Globus pallidus (tissue), 1 donor: ENCODE measurements at places on chromosomes 12 and 14.

- no peak for DNase-seq
These were observed 134.2 kb downstream of the TGFB3 start for GRCh38 chr14:75847584-75847983.

DNA sequence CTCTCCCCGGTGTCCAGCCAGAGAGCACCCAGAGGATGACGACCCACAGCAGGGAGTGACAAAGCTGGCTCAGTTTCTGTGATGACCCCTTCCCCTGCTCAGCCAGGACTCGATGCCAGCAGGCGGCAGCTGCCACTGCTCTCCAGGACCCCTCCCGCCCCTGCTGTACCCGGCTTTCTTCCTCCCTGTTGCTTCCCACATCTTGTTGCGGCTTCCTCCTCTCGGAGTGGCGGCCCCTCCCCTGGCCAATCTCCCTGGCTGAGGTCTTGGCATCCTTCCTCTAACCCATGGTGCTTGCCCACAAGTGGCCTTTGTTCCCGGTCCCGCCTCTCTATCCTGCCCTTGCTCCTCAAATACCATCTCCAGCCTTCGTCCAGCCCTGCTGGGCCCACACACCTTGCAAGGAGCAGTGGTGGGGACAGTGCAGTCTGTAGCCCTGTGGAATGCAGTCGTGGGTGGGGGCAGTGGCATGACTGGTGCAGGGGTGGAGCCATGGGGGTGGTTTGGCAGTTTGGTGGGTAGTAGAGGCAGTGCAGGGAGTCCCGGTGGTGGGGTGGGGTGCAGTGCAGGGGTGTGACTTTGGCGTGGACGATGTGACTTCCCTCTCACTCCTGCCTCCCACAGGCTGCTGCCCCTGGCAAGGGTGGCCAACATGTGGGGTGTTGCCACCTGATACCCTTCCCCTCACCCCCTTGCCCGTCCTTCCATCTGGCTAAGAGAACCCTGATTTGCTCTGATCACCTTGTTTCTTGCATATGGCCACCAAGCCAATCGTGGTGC is 16.3 kb upstream of the BEGAIN start:
- no peak for DNase-seq

DNA sequence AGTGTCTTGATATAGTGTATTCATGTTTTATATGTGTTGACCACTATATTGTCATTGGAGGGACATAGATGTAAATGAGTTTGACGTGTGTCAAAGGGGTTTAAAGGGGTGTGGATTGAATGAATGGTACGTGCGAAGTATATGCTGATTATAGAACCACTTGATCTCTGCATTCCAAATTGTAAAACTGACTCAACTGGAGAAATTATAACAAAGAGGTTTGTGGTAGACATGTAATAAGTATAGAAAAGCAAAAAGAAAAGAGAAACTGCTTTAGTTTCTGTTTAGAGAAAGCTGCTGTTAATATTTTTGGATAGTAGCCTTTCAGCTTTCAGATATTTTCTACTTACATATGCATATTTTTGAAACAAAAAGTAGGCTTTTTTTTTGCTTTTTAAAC is 8.9 kb upstream of the MYRFL start:
- no peak for DNase-seq

GRCh38 chr14:58951143-58951542 is 237.3 kb upstream of the DAAM1 start:
- no peak for DNase-seq

DNA sequence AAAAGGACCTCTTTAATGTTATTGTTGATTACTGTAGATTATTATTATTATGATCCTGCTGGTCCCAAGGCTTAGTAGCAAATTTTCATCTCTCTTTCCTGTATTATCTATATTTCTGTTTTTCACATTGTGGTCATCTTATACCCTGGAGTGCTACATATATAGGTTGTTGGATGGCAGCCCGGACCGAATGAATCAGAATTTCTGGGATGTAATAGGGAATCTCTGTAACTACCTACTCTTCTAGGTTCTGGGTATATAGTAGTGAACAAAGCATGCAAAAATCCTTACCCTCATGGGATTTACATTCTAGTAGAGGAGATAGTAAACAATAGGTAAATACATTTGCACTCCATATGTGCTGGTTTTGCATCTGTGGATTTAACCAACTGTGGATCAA is 31.4 kb downstream of the NUBPL start:
- DNase-seq = no peak

- no peak for DNase-seq
These were observed 31.3 kb upstream of the ULK1 start for GRCh38 chr12:131862994-131863710.

GRCh38 chr14:74577247-74577947 is 34.6 kb downstream of the LTBP2 start:
- no peak for DNase-seq

GRCh38 chr12:20351406-20351805 is 16.9 kb upstream of the PDE3A start:
- DNase-seq = no peak

GRCh38 chr12:72010356-72010755 is 71.7 kb downstream of the TPH2 start:
- DNase-seq = no peak

DNA sequence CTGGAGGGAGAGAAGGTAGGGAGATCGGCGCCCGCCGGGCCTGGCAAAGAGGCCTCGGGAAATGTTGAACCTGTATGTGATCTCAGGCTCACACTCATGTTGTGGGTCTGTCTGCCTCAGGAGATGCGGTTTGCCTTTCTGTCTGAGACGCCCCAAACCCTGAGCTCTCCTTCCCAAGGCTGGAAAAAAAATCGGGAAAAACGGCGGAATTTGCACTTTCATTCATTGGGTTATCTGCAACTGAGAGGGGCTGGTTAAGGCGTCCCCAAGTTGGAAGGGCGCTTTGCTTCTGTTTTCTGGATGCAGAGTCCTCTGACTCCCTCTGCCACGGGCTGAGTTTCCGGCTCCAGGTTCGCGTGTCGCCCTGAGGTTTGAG is 5.0 kb upstream of the HOXC9 start:
- DNase-seq = no peak

DNA sequence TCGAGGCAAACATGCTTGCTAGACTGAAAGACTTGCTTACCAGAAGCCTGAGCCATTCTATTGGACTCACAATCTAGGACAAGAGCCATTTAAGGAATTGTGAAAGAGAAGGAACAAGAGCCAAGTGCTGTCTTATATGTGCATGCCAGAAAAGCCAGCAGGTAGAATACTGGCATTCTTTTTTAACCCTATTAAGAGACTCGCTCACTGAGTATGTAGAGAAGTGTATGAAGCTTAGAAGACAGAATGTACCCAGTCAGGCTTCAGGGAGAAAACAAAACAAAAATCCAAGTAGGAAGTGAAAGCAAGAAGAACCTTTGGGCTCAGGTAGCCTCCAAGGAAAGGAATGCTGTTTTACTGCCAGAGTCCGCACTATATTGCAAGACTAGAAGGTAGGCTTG is 65.9 kb downstream of the DCAF5 start:
- no peak for DNase-seq

- no peak for DNase-seq
These were observed 11.3 kb downstream of the GCN1 start for GRCh38 chr12:120183211-120183631.

DNA sequence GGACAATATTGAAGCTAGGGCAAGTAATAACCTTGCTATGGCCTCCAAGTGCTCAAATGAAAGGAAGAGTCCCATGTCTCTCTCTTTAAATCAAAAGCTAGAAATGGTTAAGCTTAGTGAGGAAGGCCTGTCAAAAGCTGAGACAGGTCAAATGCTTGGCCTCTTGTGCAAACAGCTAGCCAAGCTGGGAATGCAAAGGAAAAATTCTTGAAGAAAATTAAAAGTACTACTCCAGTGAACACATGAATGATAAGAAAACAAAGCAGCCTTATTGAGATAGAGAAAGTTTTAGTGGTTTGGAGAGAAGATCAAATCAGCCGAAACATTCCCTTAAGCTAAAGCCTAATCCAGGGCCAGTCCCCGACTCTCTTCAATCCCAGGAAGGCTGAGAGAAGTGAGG is 84.1 kb upstream of the PLEKHA5 start:
- no peak for DNase-seq

DNA sequence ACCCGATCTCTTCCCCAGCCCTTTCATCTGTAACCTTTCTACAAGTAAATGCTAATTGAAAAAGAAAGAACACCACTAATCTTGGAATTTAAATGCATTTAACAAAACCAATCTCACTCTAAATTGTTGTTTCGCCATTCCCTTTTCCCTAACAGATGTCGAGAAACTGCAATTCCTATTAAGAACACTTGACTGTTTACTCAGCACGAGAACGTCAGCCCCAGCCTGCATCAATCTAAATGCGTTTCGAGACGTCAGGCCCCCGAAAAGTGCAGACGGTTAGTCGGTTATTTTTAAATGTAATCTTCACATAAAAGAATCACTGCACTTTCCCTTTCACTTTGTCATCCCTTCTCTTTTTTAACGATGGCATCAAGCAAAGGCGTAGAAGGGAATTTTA is 837.6 kb downstream of the VRK1 start:
- DNase-seq = peak; percentile 5

DNA sequence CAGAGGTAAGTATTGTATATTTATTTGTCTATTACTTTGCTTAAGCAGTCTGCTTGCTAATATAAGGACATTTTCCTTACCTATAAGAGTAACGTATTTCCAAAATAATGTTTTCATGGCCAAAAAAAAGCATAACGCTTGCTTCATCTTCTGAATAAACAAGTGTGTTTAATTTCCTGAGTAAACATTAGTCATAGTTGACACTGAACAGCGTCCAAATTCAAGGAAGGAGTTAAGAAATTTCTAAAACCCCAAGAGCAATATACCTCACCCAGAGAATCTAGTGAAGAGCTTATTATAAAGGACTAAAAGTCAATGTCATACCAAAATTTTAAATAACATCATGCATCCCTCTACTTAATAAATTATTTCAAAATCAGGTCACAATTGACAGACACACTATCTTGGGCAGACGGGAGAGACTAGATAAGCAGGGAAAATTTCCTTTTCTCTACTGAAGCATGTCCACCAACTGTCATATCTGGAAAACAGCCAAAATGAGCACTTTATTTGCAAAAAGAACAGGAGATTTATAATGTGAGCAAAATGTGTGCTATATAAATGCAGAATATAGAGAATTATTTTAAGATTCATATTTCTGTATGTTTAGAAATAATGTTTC is 25.1 kb downstream of the ANKS1B start:
- no peak for DNase-seq

GRCh38 chr12:3129301-3130056 is 52.3 kb downstream of the TSPAN9 start:
- no peak for DNase-seq

DNA sequence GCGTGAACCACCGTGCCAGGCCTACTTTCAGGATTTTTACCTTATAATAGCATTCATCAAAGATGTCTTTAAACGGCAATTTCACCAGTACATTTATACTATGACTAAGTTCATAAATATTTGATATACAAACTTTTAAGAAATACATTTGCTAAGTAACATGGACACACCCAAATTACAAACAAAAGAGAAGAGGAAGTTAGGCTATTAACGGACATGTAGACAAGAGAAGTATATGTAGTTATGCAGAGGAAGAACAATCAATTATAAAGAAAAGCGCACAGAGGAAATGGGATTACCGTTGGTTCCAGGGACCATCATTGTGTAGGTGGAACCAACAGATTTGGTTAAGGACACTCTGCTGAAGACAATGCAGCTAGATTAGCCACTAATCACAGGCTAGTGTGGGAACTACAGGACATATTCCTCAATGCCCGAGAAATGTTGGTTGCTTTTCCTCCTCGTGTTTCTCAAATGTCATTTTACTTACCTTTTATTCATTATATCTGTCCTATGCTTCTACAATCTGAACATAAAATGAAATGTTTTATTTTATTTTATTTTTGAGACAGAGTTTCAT is 24.0 kb upstream of the PKP2 start:
- DNase-seq = no peak

GRCh38 chr14:100466111-100466856 is 120.9 kb downstream of the BEGAIN start:
- no peak for DNase-seq

- no peak for DNase-seq
These were observed 85.2 kb upstream of the MYF6 start for GRCh38 chr12:80622271-80622670.

DNA sequence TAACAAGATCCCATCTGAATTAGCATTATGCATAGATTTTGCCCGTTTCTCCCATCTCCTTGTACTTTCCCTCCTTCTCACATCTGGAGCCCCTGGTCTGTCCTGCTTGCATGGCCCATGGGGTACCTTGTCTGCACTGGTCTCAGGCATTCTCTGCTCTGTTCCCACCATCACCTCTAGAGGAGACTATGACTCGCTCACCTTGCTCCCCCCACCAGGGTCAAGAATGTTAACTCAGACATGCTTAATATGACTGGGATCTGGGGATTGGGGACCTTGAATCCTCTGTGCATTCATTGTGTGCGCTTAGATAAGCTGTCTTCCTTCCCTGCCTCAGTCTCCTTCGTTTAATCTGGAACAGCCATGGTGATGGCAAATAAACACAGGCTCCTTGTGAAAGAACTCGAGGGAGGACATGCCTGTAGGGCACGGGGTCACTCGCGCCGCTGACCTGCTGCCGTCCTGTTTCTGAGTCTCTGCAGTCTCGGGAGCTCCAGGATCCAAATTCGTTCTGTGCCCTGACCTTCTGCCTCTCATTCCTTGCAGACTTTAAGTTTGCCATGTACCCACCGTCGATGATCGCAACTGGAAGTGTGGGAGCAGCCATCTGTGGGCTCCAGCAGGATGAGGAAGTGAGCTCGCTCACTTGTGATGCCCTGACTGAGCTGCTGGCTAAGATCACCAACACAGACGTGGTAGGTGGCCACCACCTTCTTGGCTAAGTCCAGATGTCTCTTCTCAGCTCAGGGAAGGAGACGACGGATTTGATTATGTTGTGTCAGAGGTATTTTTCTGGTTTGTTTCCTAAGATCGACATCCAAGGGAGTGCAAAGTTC is 15.0 kb downstream of the CCND2 start:
- DNase-seq = peak; percentile 11

DNA sequence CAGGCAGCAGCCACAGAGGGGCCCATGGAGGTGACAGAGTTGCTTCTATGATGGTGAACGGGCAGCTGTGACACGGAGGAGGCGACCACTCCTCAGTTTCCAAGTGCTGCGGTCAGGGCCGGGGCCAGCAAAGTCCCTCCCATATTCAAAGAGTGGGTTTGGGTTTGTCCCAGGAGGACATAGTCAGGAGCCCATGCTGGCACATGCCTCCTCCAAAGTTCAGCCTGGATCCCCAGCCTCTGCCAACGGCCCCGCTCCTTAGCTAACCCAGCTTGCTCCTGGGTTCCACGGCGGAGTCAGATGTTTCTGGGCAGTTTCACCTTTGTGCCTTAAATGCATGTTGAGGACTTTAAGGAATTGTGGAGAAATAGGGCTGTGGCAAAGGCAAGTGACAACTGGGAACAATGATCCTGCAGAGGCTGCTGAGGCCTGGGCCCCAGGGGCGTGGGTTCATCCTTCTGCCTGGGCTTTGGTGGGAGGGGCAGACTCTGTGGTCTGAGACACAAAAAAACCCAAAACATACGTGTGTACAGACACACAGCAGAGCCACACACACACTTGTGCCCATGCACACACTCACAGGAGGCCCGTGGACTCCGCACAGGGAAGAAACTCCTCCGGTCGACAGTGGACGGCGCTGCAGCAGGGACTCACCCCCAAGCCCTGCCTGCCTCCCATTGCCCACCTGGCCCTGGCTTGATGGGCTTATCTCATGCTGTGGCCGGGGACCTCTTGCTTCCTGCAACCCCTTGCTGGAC is 399.4 kb downstream of the TMEM121 start:
- no peak for DNase-seq
